ENCODE measurements at places on chromosomes 2 and 18. TPM values are rescaled to one million over a fixed set of nuclear protein-coding genes. Genes with fewer than 3 reads are reported as not detected.

The HOXD12 gene
- total RNA-seq: not detected

The RETSAT gene
- total RNA-seq: 112 TPM

The NIFK gene
- total RNA-seq: 26.1 TPM

The WDR54 gene
- 1.9 TPM for total RNA-seq

The DSG4 gene
- not detected for total RNA-seq

The CCDC74B gene
- not detected for total RNA-seq

The C2orf81 gene
- 0.56 TPM for total RNA-seq

The GRB14 gene
- total RNA-seq: 24.3 TPM

The SERPINB4 gene
- total RNA-seq: not detected

The SERPINB11 gene
- not detected for total RNA-seq

The TMEFF2 gene
- not detected for total RNA-seq

The NEU2 gene
- total RNA-seq: not detected

The STEAP3 gene
- total RNA-seq: 165 TPM

The SERPINB13 gene
- not detected for total RNA-seq

The ACSL3 gene
- 73.0 TPM for total RNA-seq

The KCNIP3 gene
- total RNA-seq: 0.46 TPM

The SFXN5 gene
- 33.1 TPM for total RNA-seq

The IL36RN gene
- not detected for total RNA-seq

The RPL37A gene
- total RNA-seq: 739 TPM

The MTCL1 gene
- total RNA-seq: 1.4 TPM

The GNAL gene
- total RNA-seq: 0.19 TPM

The KCNJ3 gene
- total RNA-seq: 0.12 TPM

The DNAJC10 gene
- 29.8 TPM for total RNA-seq

The MSH2 gene
- 3.2 TPM for total RNA-seq

Measured in right lobe of liver (tissue), 6 donors.